A549 treated with AZD2906 at 1 μM for 4 hours (cell line): ENCODE measurements at places on chromosomes 12 and 14. TPM values are rescaled to one million over a fixed set of nuclear protein-coding genes. Genes with fewer than 3 reads are reported as not detected.

The XRCC3 gene
- total RNA-seq, result 25.5 to 30.3 TPM (median 27.4 TPM) in 5 replicates

The OR4E2 gene
- total RNA-seq, result not detected in 5 replicates

The HOXC11 gene
- total RNA-seq, result 0.59 to 0.85 TPM (median 0.80 TPM) in 5 replicates

The TBX3 gene
- 44.8 to 54.4 TPM (median 51.9 TPM) in 5 replicates for total RNA-seq

The KRT71 gene
- total RNA-seq, result 0.02 to 0.09 TPM (median 0.05 TPM) in 3 of 5 replicates, not detected in the others

The RERG gene
- 0.21 to 0.28 TPM (median 0.25 TPM) in 5 replicates for total RNA-seq

The COX8C gene
- not detected in 5 replicates for total RNA-seq

The NTF3 gene
- 0.05 to 0.07 TPM (median 0.07 TPM) in 3 of 5 replicates, not detected in the others for total RNA-seq

The DERA gene
- 40.3 to 60.9 TPM (median 41.4 TPM) in 5 replicates for total RNA-seq
